ENCODE measurements at places on chromosomes 4 and X. TPM values are rescaled to one million over a fixed set of nuclear protein-coding genes. Genes with fewer than 3 reads are reported as not detected.

NDP gene
- 2.1 TPM for total RNA-seq

PABPC4L gene
- total RNA-seq = 8.4 TPM

SUPT20HL2 gene
- not detected for total RNA-seq

CLDN22 gene
- total RNA-seq = not detected

UGT2A3 gene
- total RNA-seq = not detected

SRPX2 gene
- 13.0 TPM for total RNA-seq

HPGD gene
- 5.7 TPM for total RNA-seq

SPP1 gene
- 156 TPM for total RNA-seq

ZFYVE28 gene
- total RNA-seq = 1.0 TPM

ASB12 gene
- total RNA-seq = 8.4 TPM

SHROOM2 gene
- 2.1 TPM for total RNA-seq

PABPC5 gene
- total RNA-seq = 6.3 TPM

PAGE2B gene
- total RNA-seq = not detected

MAGEA8 gene
- not detected for total RNA-seq

RBMXL3 gene
- total RNA-seq = not detected

GPR173 gene
- 2.1 TPM for total RNA-seq

FREM3 gene
- under 0.01 TPM for total RNA-seq

SNX12 gene
- total RNA-seq = 37.6 TPM

SHROOM3 gene
- total RNA-seq = 21.4 TPM

CLGN gene
- 1.0 TPM for total RNA-seq
